ENCODE measurements at places on chromosomes 13 and 19.

- no peak for DNase-seq
These were observed 202.5 kb upstream of the RFC3 start for GRCh38 chr13:33615436-33615835.

DNA sequence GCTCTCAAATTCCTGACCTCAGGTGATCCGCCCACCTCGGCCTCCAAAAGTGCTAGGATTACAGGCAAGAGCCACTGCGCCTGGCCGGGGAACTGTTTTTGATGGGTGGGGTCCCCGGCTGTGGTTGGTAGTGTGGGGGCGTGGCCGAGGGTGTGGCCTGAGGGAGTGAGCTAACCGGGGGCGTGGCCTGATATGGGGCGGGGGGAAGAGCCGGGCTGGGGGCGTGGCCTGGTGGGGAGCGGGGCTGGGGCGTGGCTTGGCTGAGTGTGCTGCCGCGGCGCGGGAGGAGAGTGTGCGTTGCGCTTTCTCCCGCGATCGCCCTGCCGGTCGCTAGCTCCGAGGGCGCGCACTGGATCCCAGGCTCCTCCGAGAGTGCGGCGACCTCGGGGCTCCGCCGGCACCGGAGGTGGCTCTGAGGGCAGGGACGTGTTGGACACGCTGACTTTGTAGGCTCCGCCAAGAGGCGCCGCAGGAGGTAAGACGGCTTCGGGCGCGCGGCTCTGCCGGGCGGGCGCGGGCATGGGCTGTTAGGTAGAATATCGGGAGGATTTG is at the start of gene SPATA13:
SPATA13 (plus strand) TSS at position 263 of the 552 bp plus-strand sequence. CDS start 62,210 bp downstream, outside the sequence.
- DNase-seq = peak; percentile 94

DNA sequence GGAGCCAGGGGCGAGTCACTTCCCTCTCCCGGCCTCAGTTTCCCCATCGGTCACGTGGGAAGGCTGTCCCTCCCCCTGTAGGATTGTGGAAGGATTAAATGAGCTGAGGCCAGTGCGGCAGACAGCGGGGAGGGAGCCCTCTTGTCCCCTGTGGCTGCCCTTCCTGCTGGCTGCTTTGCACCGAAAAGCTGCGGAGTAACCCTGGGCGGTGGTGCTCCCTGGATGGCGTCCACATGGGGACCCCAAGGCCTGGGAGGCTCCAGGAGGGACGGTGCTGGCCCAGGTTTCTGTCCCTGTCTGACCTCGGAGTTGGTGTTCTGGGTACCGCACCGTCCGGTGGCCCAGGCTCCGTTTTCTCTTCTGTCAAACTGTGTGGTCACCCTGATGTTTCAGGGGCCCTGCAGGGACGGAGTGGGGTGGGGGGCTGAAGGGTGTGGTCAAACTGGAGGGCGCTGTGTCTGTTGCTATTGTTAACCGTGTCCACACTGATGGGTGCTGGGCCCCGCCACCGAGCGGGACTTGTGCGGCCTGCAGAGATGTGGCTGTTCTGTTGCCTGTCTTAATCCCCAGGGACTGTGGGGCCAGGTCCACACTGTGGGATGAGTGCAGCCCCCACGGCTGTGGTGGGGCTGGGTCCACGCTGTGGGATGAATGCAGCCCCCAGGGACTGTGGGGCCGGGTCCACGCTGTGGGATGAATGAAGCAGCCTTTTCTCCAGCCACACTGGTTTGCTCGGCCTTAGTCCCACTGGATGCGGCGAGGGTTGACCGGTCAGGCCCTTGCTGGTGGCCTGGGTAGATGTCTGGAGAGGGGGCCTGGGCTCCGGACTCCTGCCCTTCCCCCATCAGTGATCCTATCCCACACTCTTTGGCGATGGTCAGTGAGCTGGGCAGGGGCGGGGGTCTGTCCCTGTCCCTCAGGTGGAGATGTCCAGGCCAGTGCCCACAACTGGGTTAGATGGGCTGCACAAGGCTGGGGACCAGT is 6.9 kb downstream of the GNA11 start:
- DNase-seq = no peak

DNA sequence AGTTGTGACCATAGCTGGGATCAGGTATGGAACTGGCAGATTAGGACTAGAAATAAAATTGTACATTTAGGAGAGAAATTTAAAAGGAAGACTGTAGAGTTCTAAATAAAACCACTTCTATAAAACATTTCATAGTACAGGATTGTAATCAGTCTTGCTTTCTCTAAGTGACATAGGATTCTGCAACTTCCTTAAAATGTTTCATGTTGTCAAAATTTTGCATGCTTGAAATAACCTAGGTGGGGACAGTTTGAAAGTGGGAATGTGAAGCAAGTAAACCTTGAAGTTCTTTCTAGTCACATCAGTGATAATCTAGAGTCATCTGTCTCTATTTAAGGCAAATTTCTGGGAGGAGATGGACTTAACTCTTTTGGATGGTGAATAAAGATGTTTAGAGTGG is 6.7 kb downstream of the TM9SF2 start:
- no peak for DNase-seq

- DNase-seq = no peak
These were observed 21.8 kb downstream of the RCBTB1 start for GRCh38 chr13:49563516-49563915.

GRCh38 chr13:71607575-71607974 is 259.4 kb downstream of the DACH1 start:
- no peak for DNase-seq

- DNase-seq = no peak
These were observed 22.7 kb downstream of the HPN start for GRCh38 chr19:35063940-35064818.

- DNase-seq = peak; percentile 48
These were observed 60.4 kb downstream of the ADGRE1 start for GRCh38 chr19:6947745-6948144.

GRCh38 chr13:100106005-100106404 is 17.1 kb downstream of the PCCA start:
- DNase-seq = no peak
